Stimulated activated CD8-positive, alpha-beta memory T cell treated with anti-CD3 and anti-CD28 coated beads, Interleukin-4, amount 100 ng/mL, for 4 hours (primary cell): ENCODE measurements at places on chromosomes 4 and X.

DNA sequence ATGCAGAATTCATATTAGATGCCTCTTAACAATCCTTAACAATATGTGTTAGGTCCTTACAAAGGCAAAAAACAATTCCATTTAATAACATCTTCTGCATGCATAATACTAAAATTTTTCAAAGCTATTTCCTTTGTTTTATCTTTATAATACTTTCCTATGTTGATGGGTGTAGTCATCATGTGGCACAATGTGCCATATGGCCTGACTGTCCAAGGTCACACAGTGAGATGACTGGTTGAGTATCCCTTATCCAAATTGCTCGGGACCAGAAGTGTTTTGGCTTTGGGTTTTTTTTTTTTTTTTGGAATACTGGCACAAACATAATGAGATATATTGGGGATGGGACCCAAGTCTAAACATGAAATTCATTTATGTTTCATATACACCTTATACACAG lies 77.7 kb downstream of the NR3C2 start:
- DNase-seq = no peak

DNA sequence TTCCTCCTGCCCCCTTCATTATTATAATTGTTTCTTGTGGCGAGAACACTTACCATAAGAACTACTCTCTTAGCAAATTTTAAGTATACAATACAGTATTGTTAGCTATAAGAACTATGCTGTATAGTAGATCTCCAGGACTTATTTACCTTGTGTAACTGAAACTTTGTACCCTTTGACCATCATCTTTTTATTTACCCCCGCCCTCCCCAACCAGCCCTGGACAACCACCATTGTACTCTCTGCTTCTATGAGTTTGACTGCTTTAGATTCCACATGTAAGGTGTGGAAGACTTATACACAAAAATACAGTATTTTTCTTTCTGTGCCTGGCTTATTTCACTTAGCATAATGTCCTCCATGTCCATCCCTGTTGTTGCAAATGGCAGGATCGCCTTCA lies 161.1 kb downstream of the PHF8 start:
- no peak for DNase-seq

DNA sequence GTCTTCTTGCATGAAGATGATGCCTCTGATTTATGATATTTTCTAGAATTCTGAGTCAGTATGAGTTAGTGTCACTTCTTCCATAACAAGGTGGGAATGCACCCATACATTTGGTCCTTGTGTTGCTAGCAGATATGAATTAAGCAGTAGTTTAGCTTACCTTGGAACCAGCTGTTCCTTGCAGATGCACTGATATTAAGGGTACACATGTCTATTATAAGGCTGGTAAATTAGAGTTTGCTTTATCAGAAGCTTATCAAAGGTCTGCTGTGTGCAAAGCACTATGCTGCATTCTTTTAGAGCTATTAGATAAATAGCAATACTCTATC lies 36.5 kb downstream of the AFF1 start:
- DNase-seq = no peak

DNA sequence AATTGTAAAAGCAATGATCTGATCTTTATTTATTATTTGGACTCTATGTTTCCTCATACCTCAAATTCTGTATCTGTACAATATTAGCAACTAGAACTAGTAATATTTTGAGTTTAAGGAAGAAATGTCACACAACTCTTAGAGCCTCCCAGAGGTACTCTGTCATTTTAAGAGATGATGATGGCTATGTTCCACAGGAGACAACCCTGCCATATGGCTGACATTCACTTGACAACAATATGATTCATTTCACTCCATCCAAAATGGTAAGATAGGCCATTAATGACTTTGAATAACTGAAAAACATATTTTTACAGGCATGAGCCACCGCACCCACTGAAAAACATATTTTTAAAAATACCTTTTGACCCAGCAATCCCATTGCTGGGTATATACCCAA lies 190.3 kb downstream of the MAML3 start:
- DNase-seq = no peak

DNA sequence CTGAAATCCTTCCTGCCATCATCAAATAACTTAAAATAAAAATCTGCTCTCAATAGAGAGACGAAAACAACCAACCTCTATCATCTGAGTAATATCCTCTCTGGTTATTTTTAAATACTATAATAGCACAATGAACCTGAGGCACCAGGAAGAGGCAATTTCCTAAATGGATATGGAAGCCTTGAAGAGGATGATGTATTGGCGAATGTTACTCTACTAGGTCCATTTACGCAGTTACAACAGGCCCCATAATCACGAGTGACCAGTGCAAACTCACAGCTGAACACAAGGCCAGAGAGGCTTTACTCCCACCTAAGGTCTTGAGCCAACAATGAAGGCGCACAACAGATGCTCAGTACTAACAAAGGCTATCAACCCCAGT lies 678.8 kb upstream of the NR3C2 start:
- DNase-seq = no peak
